ENCODE measurements at places on chromosomes 1 and 21.

DNA sequence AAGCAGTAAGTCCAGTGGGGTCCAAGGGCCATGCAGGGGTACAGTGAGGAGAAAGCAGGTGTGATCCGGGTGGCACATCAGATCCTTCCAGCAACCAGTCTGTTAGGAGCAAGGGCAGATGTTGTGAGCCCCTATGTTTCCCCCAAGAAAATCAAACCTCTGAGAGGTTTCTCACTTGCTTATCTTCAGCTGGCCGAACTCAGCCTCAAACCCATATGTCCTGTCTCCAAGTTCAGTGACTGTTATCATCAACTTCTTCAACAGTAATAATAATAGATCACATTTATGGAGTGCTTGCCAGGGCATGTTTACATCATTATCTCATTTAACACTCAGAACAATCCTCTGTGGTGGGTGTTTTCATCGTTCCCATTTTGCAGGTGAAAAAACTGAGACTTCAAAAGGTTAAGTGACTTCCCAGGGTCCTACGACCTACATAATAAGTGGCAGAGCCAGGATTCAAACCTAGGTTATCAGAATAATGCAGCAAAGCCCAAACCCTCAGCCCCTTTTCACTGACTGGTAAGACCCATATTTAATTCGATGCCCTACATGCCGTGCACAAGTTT is 3.3 kb downstream of the CAPN2 start:
- no peak for DNase-seq

- no peak for DNase-seq
Measured at GRCh38 chr1:224528900-224529299, 87.2 kb upstream of the CNIH3 start.

- no peak for DNase-seq
Measured at GRCh38 chr1:226625326-226625725, 76.8 kb downstream of the STUM start.

DNA sequence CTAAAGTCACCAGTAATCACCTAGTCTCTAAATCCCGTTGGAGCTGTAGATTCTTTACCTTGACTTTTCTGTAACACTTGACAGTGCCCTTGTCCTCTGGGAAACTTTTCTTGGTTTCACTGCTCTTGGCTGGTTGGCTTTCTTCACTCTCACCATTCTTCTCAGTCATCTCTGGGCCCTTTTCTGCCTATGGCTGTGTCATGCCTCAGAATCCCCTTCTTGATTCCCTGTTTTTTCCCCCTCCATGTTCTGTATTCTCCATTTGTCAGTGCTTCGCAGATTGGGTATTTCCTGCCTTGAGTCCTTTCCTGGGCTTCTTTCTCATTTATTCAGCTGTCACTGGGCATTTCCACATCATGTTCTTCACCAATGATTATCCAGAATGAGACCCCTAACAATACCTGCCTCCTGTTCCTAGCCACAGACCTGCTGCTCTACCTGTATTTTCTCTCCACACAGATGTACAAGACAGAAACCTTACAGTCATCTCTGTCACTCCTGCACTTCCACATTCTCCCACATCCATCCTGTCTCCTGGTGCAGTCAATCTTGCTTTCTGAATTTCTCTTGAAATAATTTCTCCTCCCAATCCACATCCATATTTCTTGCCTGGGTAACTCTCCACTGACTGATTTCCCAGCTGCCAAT is 14.7 kb downstream of the UCK2 start:
- no peak for DNase-seq

GRCh38 chr1:39269349-39269748 is 64.9 kb downstream of the MACF1 start:
- DNase-seq: no peak

DNA sequence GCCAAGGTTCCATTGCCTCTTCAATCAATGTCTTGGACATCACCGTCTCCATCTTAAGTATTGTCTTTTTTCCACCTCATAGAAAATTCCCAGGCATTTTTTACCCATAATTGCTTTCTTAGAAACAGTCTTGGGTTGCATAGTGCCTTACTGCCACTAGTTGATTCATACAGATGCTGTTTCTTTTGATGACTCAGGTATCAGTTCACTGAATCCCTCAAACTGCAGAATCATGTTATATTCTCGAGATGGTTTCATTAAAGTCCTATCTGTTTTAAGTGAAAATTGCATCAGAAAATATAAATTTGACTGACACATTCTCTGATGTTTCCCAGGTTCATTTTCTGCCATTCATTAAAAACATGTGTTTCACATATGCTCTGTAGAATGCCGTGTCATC is 1489.1 kb downstream of the BRINP3 start:
- no peak for DNase-seq

Measured in stimulated activated CD8-positive, alpha-beta memory T cell treated with anti-CD3 and anti-CD28 coated beads, Interleukin-4, amount 100 ng/mL, for 1 hour (primary cell).